ENCODE measurements at places on chromosomes 3 and 15.
A peak's percentile ranks its signal among the peaks of the same experiment; 100 is the strongest.

DNA sequence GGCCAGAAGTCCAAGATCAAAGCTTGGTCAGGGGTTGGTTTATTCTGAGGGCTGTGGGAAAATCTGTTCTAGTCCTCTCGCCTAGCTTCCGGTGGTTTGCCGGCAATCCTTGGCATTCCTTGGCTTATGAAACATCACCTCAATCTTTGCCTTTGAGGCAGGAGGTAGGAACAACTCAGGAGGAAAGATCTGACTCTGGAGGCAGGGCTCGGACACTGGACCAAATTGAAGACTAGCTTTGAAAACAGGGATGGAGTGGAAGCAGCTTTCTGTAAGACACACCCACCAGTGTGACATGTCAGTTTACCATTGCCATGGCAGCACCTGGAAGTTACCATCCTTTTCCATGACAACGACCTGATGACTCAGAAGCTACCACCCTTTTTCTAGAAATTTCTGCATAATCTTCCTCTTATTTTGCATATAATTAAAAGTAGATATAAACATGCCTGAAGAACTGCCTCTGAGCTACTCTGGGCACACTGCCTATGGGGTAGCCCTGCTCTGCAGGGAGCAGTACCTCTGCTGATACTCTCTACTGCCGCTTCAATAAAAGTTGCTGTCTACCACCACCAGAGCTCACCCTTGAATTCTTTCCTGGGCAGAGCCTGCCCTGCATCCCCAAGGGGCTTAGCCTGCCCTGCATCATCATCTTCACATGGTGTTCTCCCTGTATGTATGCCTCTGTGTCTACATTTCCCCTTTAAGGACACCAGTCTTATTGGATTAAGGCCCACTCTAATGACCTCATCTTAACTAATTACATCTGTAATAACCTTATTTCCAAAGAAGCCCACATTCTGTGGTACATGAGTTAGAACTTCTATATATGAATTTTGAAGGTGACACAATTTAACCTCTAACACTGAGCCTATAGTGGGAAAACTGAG, 38.3 kb upstream of the TM4SF4 start:
- DNase-seq: no peak

DNA sequence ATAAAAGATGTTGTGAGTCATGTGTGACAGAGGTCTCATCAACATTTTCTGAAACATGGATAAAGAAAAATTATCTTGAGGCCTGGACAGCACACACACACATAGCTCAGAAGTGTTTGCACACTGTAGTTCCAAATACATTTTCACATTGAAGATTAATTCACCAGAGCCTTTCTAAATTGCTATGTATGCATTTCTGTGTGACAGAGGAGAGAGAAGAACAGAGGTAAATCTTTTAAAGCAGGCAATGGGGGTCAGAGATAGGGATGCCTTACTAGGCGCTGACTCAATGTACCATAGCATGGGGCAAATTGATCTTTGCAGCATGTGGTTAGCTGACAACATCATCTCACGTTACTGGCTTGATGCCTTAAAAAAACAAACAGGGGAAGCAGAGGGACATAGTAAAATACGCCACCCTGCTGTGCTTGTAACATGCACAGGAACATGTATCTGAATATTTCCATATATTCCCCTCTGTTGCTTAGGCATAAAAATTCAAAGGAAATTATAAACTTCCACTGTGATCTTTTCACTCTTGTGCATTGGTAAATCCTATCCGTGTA, 7.7 kb downstream of the POU1F1 start:
- DNase-seq: no peak

- no peak for DNase-seq
Observed at GRCh38 chr15:81093961-81094360, 40.1 kb upstream of the CFAP161 start.

- no peak for DNase-seq
Observed at GRCh38 chr3:129618901-129619671, 12.6 kb upstream of the PLXND1 start.

GRCh38 chr3:139317215-139317614, 26.6 kb upstream of the MRPS22 start:
- no peak for DNase-seq

DNA sequence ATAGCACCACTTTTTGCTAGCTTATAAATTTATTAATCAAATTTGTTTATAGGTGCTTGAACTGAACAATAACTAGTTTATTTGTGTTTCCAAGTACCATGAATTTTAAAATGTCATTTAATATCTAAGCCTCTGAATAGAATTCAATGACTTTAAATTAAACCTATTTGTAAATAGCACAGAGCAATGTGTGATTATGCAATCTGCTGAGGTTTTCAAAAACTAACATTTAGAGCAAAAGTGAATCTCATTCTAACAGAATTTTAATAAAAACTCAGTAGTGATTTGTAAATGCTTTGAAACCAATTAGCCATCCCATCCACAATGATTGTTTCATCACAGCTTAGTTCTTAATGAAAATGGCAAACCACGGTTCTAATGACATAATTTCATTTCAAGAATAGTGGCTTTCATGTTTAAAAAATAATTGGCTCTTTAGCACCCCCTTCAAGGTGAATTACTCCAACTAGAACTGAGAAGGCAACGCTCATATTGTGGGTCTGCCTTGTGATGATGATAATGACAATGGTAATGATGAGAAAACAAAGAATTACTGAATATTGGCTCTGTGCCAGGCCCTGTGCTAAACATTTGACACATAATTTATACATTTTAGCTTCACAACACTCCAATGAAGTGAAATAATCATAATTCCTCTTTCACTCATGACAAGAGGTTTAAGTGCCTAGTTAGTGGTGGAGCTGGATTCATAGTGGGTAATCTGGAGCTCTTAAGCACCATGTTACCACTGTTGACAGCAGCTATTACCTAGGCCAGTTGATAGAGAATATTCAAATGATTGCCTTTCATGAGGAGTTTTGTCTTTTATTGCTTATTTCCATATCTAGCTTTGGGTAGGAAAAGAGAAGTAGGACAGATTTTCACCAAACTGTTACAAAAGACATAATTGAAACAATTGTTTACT, 145.7 kb downstream of the RBMS3 start:
- no peak for DNase-seq

GRCh38 chr3:187777331-187777941, 32.2 kb upstream of the BCL6 start:
- DNase-seq: no peak

GRCh38 chr3:66675366-66675765, 174.5 kb upstream of the LRIG1 start:
- DNase-seq: no peak

GRCh38 chr3:62888180-62888579, 13.0 kb upstream of the CADPS start:
- no peak for DNase-seq

DNA sequence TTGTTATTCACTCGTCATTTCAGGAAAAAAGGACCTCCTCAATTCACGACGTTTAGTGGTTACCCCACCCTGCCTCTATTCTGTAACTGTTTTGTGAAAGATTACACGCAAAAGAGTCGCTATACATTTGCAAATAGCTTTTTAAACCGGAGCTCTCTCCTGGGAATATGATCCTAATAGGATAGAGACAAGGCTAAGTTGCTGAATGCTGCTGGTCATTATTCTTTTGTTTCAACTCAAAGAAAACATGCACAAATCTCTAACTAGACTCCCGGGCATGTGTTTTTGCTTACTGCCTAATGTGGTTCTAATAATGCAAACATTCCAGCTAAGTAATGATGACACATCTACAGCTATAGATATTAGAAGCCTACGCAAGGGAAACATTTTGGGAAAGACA, 214.6 kb upstream of the MDFIC2 start:
- no peak for DNase-seq

- DNase-seq: no peak
Observed at GRCh38 chr15:73394782-73395181, 26.0 kb upstream of the HCN4 start.

DNA sequence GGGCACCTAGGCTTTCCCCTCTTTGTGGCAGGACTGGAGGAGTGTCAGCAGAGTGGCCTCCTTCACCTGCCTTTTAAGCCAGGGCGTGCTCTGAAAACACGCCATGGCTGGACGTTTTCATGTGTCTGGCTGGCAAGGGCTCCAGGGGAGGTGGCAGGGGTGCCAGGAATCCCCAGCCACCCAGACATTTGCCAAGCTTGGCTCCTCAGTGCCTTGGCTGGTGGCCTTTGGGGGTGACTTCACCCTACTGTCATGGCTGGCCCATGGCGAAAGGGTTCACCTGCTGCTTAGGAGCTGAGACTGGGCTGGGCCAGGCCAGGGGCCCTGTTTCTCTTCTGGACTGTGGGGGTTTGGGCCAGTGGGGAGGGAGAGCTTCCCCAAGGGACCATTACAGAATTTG, 17.6 kb downstream of the KLF13 start:
- no peak for DNase-seq

GRCh38 chr15:51103330-51103729, 8.6 kb upstream of the TNFAIP8L3 start:
- no peak for DNase-seq

DNA sequence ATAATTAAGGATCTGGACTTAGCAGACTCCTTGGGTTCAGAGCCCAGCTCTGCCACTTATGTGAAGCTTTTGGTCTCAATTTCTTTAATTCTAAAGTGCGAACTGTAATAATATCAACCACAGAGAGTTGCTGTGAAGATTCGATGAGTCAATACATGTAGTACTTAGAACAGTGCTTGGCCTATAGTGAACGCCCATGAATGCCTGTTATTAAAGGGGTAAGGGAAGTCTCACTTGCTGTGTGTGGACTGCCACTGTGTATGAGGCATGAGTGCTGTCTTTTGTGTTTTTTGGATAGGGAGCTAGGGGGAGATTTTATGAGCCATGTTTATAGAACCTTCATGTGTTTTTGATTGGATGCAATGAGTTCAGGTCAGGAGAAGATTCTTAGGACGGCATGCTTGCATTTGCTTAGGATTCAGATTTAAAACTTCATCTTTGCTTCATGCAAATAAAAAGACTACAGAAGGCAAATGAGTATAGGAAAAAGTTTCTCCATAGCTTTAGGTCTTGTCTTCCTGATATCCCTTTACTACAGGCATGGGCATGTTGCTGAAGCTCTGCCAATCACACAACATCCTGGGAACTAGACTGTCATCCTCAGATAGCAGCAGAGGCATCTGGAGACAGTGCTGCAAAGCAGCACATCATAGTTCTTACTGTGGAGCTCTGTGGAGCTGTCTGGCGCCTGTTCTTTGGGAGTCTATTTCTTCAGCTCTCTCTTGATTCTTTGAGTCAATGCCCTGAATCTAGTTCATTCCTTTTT, 50.0 kb downstream of the PLS1 start:
- no peak for DNase-seq

DNA sequence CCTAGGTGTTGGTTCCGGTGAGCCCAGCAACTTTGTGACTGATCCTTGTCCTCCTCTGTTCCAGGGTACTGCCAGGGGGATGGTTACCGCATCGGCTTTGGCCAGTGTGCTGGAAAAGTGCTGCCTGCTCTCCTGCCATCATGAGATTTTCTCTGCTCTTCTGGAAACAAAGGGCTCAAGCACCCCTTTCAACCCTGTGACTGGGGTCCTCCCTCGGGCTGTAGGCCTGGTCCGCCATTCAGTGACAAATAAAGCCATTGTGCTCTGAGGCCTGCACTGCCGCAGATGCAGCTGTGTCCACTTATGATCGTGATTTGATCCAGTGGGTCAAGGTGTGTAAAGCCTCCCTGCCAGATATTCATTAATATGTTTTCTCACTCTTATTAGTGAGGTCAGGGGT, 33.3 kb downstream of the FAH start:
- no peak for DNase-seq

DNA sequence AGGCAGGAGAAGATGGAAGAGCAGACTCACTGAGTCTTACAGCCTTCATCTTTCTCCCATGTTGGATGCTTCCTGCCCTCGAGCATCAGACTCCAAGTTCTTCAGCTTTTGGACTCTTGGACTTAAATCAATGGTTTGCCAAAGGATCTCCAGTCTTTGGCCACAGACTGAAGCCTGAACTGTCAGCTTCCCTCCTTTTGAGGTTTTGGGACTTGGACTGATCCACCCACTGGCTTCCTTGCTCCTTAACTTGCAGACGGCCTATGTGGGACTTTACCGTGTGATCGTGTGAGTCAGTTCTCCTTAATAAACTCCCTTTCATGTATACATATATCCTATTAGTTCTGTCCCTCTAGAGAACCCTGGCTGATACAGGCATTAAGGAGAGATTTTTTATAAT, 62.4 kb upstream of the TNIK start:
- DNase-seq: no peak

- no peak for DNase-seq
Observed at GRCh38 chr15:78979456-78980320, 34.8 kb upstream of the CTSH start.

DNA sequence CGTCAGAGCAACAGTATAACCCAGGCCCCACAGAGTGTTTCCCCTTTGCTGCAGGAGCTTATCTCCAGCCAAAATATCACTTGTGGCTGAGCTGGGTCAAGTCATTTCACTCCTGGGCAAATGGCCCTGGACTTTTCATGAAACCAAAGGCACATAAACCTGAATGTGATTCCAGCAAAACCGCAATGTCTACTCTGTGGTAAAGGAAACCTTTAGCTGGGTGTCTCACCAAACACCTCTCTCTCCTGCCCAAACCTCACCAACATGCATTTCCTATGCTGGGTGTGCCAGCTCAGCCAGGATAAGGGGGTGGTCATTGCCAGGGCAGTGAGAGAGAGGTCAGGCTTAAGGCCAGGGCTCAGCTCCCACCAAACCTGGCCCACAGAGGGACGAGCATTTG, 67.4 kb downstream of the GTPBP8 start:
- DNase-seq: no peak

- peak; percentile 77 for DNase-seq
Observed at GRCh38 chr3:120908030-120908794, at the start of gene STXBP5L. STXBP5L (plus strand) TSS chr3:120908205; CDS start chr3:120909579, 1,374 bp downstream.

- no peak for DNase-seq
Observed at GRCh38 chr3:167251678-167252077, 128.4 kb downstream of the ZBBX start.
